ENCODE measurements at places on chromosomes 16 and 17.
A peak's percentile ranks its signal among the peaks of the same experiment; 100 is the strongest.

DNA sequence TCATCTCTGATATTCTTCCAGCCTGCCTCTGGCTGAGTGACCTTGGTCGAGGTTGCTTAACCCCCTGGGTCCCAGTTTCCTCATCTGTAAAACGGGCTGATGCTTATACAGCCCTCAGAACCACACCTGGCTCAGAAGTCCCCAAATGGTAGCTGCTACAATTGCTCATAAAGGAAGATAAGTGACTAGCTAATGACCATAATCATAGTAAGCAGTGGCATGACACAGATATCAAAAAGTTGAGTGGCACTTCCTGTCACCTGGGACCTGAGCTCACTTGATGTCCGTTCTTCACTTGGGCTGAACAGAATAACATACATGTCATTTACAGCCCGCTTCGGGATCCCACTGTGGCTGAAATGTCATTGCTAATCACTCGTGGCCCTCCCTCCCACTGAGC, 1.8 kb downstream of the MGRN1 start:
- DNase-seq, result no peak

GRCh38 chr17:30552994-30553566, 75.9 kb downstream of the GOSR1 start:
- no peak for DNase-seq

DNA sequence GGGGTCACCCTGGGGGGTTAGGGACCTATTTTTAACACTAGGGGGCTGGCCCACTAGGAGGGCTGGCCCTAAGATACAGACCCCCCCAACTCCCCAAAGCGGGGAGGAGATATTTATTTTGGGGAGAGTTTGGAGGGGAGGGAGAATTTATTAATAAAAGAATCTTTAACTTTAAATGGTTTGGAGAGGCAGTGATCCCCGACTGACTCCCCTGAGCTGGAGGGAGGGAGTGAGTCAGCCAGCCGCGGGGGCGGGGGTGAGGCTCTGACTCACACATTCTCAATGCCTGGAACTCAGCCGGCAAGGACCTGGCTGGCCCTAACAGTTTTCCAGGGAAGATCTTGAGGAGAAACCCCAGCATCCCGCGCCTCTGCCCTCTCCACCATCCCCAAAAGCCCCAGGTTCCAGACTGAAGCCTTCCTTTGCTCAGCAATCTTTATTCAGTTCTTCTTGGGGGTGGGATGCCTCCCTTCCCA, 1.5 kb downstream of the HCFC1R1 start:
- peak; percentile 97 for DNase-seq

DNA sequence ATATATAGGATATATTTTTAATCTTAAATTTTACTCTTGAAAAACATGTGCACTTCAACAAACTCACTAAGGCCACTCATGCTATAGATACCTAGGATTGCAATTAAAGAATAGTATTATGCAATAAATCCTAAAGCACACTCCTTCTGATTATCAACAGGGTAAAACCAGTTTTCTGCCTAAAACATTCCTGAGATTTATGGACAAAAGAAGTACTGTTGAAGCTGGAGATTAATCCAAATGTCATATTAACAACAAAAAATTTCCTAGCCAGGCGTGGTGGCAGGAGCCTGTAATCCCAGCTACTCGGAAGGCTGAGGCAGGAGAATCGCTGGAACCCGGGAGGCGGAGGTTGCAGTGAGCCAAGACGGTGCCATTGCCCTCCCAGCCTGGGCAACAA, 21.4 kb downstream of the CHCT1 start:
- no peak for DNase-seq

- DNase-seq, result no peak
Measured at GRCh38 chr16:83160287-83161020, 533.7 kb downstream of the CDH13 start.

DNA sequence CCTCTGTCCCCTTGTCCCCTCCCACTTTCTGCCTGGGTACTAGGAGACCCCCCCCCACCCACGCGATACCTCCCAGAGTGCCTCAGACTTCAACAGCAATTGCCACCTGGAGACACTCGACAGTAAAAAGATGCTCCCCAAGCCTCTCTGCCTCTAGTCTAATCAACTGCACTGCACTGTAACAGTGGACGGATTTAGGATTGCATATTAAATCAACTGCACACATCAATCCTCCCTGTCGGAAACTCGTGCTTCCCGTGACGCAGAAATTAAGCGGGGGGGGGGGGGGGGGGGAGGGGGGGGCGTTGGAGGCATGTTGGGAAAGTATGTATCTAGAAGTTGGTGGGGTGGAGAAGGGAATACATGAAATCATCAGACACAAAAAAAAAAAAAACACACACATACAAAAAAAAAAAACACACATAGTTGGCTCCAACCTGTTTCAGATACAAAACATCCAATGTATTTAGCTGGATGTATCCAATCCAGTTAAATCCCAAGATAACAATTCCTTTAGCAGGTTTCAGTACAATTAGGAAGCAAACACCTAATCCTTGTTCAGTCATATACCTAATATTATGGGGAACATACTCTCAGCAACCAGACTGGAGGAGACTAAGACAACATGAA, 29.7 kb downstream of the FAM222B start:
- peak; percentile 56 for DNase-seq

DNA sequence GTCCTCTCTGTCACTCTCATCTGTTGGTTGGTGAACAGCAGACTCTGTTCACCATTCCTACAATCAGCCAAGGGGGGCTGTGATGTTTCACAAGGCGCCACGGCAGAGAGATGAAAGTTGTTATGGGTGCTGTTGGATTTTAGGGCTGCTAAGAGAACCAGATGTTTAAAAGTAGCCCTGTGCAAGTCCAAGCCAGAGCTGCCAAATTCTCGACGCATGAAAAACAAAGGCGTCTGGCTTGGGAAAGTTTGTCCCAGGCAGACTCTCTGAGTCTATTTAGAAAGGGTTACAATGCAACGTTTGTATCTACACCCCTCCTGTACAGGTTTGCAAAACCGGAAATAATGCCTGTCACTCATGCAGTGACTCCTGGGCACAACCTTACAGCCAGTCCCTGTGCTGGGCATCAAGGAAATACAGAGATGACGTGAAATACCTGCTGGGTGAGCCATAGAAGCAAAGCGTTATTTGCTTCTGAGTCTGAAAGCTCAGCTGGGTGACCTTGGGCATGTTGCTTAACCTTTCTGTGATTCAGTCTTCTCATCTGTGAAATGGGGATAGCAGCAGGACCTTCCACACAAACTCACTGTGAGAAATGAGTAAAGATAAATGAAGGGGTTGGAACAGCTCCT, 74.8 kb downstream of the XYLT1 start:
- DNase-seq, result no peak

GRCh38 chr16:50567651-50568050, 19.5 kb downstream of the NKD1 start:
- no peak for DNase-seq

- DNase-seq, result peak; percentile 38
Measured at GRCh38 chr17:4607773-4608187, 23.5 kb downstream of the SMTNL2 start.

- DNase-seq, result no peak
Measured at GRCh38 chr17:51289696-51290111, 29.4 kb downstream of the UTP18 start.

GRCh38 chr16:695355-696089, 5.3 kb upstream of the WDR24 start:
- DNase-seq, result no peak

GRCh38 chr17:19004421-19005136, at the start of gene FAM83G:
Gene FAM83G (minus strand): TSS chr17:19004764. CDS start chr17:19004041, 723 bp downstream.
- DNase-seq, result peak; percentile 85

GRCh38 chr17:7700510-7700909, 4.5 kb upstream of the EFNB3 start:
- no peak for DNase-seq

GRCh38 chr17:66300956-66301355, 1.5 kb upstream of the PRKCA start:
- no peak for DNase-seq

DNA sequence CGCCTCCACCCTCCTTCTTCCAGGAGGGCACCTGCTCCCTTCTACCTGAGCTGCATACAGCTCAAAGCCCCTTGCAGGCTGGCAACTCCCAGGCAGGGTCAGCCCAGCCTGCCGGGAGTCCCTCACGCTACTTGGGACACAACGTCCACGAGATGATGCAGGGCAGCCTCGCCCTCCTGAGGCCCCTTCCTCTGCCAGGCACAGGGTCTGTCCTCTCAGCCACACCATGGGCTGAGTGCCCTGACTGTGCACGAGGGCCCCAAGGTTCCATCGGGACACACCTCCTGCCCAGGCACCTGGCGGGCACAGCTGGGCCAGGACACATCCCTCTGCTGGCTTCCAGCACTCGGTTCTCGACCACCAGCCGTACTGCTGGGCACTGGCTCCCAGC, 30.9 kb upstream of the ZC3H18 start:
- no peak for DNase-seq

DNA sequence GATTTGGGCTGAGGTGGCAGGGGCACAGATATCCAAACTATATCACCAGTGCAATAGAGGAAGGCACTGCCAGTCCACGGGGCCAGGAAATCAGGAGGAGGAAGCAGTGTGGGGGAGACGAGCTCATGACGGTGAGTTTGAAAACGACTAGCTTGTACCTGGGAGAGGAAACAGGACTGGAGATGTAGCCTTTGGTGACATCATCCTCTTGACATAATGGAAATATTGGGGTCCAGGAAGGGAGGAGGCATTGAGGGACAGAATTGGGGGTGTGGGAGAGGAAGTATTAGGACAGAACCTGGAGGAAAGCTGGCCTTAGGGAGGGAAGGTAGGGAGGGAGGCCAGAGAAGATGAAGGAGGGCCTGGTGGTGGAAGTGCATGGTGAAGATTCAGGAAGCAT, 109.1 kb downstream of the RGS9 start:
- DNase-seq, result no peak

- peak; percentile 37 for DNase-seq
Measured at GRCh38 chr17:37701496-37701898, 43.4 kb downstream of the HNF1B start.

DNA sequence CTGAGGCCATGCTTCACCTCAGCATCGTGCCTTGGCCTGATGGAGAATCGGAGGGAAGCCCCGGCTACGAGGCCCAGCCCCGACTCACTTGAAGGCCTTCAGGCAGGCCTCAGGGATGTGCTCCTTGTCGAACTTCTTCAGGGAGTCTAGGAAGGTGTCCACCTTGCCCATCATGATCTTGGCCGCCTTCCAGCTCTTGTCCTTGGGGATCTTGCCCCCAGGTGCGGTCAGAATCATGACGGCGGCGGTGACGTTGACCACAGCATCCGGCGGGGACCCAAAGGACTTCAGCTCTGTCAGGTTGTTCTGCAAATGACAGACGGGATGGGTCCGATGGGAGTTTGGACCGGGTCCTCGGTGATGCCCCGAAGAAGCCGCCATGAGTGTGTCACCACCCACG, 81.2 kb downstream of the PGS1 start:
- no peak for DNase-seq

DNA sequence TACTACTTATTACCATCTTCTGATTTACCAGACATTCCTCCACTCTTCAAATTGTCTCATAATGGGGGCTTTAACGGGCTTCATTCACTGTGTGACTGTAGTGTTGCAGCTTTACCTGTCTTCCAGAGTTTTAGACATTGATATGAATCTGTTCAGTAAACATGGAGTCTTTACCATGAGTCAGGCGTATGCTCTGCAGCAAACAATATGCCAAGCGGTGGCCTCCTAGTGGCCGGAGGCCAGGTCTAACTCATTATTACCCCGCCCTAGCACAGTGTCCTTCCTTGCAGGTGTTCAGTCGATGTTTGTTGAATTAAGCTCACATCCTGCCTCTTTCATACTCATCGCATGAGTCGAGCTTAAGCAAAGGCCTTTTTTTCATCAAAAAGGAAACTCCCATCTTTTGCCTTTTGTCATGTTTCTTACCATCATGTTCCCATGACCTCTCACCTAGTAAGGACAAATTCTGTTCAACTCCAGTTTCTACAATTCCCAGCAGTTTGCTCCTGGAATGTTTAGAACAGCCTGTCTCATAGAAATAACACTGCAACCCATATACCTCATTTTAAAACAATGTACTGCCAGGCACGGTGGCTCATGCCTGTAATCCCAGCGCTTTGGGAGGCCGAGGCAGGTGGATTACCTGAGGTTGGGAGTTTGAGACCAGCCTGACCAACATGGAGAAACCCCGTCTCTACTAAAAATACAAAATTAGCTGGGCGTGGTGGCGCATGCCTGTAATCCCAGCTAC, 39.4 kb downstream of the TUBD1 start:
- DNase-seq, result peak; percentile 81

DNA sequence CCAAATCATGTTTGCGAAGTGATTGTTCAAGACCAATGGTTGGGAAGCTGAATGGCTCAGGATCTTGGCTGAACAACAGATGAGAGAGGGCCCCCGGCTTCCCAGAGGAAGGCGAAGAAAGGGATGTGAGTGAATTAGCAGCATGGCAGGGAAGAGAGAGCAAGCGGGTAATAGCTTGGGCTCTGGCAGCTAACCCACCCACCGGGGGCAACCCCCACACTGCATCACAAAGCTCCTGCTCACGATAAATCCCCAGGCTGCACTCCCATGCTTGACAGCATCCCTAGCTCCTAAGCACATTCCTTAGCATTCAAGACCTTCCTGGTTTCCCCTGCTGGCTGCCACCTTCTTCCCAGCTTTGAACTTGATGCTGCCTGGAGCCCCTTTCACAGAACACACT, 26.2 kb upstream of the EMP2 start:
- DNase-seq, result no peak

- DNase-seq, result no peak
Measured at GRCh38 chr17:44610331-44610730, 45.9 kb upstream of the MEIOC start.

GRCh38 chr17:30379903-30380381, 1.2 kb downstream of the CPD start:
- peak; percentile 29 for DNase-seq

DNA sequence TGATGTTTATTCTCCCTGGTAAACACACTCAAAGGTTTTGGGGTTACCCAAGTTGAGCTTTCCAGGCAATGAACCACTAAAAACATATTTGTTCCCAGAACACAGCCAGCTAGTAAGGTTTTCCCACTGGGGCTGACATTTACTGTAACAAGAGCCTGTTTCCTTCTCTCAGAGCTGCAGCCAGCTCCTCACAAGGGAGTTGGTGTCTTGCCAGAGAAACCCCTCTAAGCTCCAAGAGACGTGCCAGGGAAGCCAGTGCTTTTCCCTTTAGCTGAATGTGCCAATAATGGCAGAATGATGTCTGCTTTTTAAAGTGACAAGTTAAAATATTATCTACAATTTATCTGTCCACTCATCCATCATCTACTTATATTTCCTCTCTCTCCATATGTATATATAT, 170.8 kb upstream of the RBFOX1 start:
- DNase-seq, result no peak
